Mesenteric fat pad (tissue), 1 donor: ENCODE measurements at places on chromosomes 5 and 9. TPM values are rescaled to one million over a fixed set of nuclear protein-coding genes. Genes with fewer than 3 reads are reported as not detected.

Gene SPAG8
- 0.61 TPM for total RNA-seq

Gene C5orf15
- total RNA-seq = 29.7 TPM

Gene SIT1
- 1.3 TPM for total RNA-seq

Gene C9orf153
- total RNA-seq = 0.55 TPM

Gene PCDHGA2
- 3.7 TPM for total RNA-seq

DNA sequence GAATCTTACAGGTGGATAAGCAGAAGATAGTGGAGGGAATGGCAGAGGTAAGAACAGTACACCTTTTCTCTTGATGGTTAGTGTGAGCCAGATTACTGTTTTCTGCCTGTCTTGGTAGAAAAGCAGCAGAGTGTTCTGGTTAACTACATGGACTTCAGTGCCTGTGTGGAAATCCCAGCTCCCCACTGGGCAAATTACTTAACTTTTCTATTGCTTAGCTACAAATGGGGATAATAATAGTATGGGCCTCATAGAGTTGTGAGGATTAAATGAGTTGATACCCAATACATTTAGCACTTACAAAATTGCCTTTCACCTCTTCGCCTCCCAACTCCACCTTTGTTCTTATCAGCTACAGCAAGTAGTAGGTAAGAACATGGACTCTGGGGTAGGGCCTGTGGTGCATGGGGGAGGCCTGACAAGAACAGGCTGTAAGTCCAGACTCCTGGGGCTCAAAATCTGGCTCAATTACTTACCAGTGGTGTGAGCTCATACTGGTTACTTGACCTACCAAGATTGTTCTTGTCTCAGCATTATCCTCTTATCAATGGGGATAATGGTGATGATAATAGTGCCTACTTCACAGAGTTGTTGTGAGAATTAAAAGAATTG, 125.1 kb downstream of the LIFR start:
- DNase-seq = no peak
